K562 (cell line): ENCODE measurements at places on chromosomes 4 and X.

- DNase-seq: no peak
Measured at GRCh38 chrX:20418379-20419150, 151.9 kb upstream of the RPS6KA3 start.

DNA sequence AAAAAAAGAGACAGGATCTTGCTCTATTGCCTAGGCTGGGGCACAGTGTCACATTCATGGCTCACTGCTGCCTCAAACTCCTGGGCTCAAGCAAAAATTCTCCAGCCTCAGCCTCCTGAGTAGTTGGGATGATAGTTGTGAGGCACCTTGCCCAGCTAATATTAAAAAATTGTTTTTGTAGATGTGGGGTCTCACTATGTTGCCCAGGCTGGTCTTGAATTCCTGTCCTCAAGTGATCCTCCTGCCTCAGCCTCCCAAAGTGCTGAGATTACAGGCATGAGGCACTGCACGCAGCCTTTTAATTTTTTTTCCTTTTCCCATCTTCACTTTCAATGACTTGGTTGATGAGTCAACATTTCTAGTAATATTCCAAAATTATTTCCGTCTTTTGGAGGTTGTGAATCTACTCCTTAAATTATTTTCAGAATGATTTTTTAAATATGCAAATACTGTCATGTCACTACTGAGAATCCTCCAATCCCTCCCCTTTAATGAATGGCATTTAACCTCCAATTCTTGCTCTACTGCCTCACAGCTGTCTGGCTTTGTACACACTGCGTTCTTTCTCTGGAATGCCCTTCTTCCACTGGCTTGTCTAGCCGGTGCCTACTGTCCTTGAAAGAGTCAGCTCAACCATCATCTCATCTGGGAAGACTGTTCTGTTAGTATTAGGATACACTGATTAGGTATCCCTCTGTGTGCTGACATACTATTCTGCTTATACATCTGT lies 27.5 kb upstream of the DCTD start:
- no peak for DNase-seq

GRCh38 chr4:141132072-141132708 lies 1.1 kb downstream of the RNF150 start:
- no peak for DNase-seq

- DNase-seq: no peak
Measured at GRCh38 chrX:153305972-153306371, 15.6 kb downstream of the PNMA6F start.

DNA sequence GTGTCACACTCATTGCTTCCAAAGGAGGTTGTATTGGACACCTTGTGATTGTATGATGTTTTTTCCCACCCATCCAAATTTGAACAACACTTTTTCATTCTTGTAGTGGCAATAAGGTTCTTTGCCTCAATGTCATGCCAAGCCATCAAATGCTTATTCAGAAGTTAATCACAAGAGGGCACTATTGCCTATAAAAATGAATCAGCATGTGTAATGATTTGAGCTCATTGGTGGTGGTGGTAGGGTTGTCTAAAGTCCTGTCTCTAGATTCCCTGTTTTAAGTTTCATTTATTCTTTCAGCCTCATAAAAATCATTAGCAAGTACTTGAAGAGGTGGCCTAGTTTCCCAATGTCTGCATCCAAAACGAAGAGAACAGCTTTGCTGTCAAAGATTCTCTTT lies 37.0 kb downstream of the IRS4 start:
- DNase-seq: peak; percentile 5

GRCh38 chr4:13616597-13616996 lies 10.9 kb downstream of the BOD1L1 start:
- no peak for DNase-seq

DNA sequence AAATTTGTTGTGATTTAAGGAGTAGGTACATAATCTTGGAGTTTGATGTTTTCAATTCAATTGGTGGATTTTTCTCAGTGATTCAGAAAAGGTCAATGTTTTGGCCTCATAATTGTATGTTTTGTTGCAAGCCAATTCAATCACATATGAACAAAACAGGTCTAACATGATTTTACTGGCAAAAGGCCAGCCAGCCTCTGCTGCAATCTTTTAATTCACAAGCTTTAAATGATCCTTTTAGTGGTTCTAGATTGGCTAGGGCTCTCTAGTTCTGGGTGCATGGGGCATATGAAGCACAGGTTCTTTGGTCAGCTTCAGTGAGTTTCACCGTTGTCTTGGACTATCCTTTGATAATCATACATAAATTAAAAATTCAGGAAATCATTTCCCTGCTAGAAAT lies 19.2 kb upstream of the SLC6A14 start:
- no peak for DNase-seq

DNA sequence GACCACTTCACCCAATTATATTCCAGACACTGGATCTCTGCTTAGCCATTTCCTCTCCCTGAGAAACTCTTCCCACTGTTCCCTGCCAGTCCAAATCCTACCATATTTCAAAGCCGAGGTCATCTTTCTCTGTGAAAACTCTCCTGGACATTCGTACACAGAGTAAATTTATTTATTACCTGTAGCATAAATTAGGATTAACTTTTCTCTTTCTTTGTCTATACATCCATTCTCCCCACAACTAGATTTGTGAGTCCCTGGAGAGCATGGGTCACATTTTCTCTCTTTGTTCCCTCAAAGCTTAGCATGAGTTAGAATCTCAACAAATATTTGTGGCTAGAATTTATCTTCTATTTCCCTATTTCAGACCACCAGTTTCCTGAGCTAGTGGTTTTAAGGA lies 27.8 kb upstream of the SMIM10 start:
- no peak for DNase-seq

GRCh38 chr4:90095000-90095399 lies 32.2 kb upstream of the CCSER1 start:
- no peak for DNase-seq

DNA sequence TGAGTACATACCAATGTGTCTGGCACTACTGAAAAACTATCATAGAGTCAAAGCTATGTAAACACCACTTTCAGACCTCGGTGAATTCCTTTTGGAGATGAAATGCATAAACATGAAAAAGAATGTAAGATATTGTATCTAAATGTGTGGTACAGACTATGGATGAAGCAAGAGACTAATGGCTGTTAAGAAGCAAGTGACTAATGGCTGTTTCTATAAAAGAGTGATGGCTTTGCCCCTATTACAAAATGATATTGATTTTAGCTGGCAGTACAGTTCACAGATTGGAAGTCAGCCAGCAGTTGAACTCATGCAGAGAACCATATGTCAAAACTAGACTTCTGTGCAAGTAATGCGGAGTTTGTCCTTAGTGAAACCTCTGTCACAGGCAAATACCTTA lies 359.3 kb downstream of the GRXCR1 start:
- DNase-seq: no peak

- DNase-seq: no peak
Measured at GRCh38 chr4:71907071-71907470, 123.2 kb upstream of the GC start.

GRCh38 chrX:31228415-31228832 lies 156.6 kb upstream of the FTHL17 start:
- no peak for DNase-seq

DNA sequence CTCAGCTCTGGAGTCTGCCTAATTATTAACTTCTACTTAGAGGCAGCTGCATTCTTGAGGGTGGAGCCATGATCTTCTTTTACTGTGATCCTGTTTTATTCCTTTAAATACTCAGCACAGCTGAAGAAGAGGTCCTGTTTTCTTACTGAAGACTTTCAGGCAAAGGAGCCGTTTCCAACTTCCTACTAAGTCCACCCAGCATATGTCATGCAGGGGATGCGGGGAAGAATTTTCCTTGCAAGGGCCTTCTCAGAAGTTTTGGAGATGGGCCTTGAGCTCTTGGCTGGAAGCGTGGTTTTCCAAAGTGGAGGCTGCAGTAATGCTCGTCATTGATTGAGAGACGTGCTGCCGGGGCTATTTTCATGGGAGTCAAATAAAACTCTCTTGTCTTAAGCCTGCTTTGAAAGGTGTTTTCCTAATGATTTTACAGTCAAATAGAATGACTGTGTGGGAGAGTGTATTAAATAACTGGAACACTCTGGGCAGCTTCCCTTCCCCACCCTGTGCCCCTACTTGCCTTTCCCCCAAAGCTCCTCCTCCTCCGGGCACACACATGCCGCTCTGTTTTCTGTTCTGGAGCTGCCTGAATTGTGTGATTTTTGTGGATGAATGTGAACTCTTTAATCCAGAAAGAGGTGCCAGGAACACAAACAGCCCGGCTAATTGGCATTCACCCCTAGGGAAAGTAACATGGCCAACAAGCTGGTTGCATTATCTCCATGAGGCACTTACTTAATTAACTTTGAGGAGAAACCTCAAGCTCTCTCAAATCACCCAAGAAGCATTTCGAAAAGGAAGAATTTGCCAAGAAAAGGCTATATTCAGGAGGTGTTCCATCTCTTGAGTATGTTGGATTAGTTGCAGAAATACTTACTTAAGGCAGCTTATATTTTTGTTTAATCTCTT lies 28.1 kb downstream of the FGF2 start:
- no peak for DNase-seq

- no peak for DNase-seq
Measured at GRCh38 chr4:76623217-76624045, 188.4 kb downstream of the SHROOM3 start.

GRCh38 chr4:5204781-5205180 lies 153.5 kb downstream of the STK32B start:
- DNase-seq: no peak

GRCh38 chrX:129808158-129808828 lies 28.5 kb downstream of the SASH3 start:
- DNase-seq: no peak

DNA sequence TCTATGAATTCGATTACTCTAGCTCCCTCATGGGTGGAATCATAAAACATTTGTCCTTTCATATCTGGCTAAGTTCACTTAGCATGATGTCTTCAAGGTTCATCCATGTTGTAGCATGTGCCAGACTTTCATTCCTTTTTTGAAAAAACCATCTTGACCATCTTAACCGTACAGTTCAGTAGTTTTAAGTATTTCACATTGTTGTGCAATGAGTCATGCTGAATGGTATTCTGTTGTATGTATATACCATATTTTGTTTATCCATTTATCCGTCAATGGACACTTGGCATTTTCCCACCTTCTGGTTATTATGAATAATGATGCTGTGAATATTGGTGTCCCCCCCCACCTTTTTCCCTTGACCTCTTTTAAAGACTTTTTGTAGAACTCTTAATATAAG lies 72.4 kb upstream of the TLR2 start:
- no peak for DNase-seq

DNA sequence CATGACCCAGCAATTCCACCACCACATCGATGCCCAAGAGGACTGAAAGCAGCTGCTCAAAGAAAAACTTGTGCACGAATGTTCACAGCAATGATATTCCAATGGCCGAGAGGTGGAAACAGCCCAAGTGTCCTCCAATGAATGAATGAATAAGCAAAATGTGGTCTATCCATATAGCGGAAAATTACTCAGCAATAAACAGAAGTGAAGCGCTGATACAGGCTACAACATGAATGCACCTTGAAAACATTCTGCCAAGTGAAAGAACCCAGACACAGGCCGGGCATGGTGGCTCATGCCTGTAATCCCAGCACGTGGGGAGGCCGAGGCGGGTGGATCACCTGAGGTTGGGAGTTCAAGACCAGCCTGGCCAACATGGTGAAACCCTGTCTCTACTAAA lies 5.2 kb upstream of the SLC2A9 start:
- DNase-seq: no peak

GRCh38 chrX:39599339-39599738 lies 498.4 kb downstream of the BCOR start:
- no peak for DNase-seq

DNA sequence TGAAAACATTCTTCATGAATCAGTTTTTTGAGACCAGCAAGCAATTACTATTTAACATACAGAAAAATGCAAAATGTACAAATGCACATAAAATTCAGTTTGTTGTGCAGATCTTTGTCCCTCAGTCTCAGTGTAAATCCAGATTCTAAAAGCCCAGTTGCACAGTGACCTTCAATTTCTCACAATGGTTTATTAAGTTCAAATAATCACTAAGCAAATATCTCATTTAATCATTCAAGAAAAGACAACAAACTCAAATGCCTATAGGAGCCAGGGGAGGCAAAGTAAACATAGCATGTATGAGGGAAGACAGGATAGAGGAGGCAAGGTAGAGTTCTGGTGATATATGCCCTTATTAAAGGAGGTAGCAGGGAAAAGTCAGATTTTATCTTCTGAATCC lies 82.8 kb downstream of the PPP3CA start:
- no peak for DNase-seq

DNA sequence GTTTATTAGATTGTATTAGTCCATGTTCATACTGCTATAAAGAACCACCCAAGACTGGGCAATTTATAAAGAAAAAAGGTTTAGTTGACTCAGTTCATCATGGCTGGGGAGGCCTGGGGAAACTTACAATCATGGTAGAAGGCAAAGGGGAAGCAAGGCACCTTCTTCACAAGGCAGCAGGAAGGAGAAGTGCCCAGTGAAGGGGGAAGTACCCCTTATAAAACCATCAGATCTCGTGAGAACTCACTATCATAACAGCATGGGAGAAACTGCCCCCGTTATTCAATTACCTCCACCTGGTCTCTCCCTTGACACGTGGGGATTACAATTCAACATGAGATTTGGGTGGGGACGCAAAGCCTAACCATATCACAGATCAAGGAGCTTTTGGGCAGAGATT lies 8.1 kb upstream of the HSD17B13 start:
- DNase-seq: no peak

- peak; percentile 90 for DNase-seq
Measured at GRCh38 chr4:122803788-122804208, 22.8 kb upstream of the FGF2 start.

GRCh38 chrX:101219116-101219863 lies at the start of gene DRP2:
DRP2 (plus strand) TSS chrX:101219786; CDS start chrX:101231648, 11,862 bp downstream.
- no peak for DNase-seq

GRCh38 chr4:174420316-174420715 lies 102.0 kb downstream of the HPGD start:
- peak; percentile 85 for DNase-seq

DNA sequence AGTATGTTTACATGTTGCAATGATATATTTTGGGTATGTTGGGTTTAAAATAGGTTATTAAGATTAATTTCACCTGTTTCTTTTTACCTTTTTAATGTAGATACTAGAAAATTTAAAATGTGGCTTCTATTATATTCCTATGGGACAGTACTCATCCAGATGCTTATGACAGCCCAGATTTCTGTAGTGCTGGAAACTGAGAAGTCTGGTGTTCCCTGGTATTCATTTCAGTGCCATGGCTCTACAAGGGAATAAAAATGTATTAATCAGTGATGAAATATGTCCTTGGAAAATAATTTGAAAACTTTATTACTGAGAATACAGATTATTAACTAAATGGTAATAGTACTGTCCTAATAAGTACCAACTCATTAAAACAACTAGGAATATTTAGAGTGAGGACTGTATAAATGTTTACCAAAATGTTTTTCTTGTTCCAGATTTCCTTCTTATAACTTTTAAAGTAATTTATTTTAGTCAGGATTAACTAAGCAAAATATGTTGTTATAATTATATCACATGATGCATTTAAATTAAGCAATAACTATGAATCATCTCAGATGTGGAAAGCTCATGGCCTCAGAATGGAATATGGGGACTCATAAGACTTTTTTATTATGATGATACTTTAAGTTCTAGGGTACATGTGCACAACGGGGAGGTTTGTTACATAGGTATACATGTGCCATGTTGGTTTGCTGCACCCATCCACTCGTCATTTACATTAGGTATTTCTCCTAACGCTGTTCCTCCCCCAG lies 25.3 kb downstream of the ARHGAP24 start:
- no peak for DNase-seq
